ENCODE measurements at places on chromosomes 12 and 14.
A peak's percentile ranks its signal among the peaks of the same experiment; 100 is the strongest.

DNA sequence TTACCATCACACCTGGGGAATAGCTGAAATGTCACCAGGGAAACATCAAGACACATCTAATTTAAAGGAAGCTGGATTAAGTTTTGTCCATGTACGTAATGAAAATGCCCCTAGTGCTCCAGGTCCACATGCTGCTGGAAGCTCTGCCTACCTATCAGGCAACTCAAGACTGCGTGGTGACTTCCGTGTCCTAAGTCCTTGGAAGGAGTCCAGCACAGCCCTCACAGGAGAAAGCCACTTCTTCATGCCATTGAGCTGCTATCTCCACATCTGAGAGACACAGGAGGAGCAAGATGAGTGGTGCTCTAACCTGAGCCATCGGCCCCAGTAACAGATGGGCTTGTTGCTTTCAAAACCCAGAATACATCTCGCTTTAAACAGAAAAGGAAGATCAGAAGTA, 316.4 kb downstream of the DPF3 start:
- DNase-seq: no peak

DNA sequence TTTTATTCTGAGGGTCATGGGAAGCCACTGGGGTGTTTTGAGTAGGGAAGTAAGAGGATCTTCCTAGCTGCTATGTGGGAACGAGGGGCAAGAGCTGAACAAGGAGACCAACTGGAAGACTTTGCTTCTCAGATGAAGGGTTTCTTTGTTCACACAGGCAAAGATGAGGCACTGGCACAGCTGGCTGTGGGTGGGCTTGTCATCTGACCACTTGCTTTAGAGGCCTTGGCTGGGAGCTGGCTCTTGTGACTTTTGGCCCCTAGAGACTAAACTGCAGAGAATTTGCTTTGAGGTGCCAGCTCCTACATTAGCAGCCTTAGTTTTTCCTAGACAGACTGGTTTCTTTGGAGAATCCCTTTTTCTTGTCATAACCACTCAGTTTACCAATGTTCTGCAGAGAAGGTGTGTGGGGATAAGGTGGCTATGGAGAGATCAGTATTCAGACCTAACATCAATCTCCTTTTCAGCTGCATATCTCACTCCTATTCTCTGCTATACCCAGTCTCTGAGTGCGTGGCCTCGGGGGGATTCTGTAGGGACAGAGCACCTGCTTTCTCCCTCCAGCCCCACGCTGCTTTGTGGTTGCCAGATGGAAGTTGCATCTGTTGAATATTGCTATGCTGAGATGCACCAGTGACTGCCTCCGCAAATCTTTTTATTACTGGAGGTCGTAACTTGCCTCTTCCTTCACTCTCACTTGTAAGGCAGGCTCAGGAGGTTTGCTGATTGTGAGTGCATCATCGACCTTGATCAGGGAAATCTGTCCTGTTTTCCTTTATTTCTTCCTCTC, 12.7 kb downstream of the PPP2R5C start:
- peak; percentile 45 for DNase-seq

DNA sequence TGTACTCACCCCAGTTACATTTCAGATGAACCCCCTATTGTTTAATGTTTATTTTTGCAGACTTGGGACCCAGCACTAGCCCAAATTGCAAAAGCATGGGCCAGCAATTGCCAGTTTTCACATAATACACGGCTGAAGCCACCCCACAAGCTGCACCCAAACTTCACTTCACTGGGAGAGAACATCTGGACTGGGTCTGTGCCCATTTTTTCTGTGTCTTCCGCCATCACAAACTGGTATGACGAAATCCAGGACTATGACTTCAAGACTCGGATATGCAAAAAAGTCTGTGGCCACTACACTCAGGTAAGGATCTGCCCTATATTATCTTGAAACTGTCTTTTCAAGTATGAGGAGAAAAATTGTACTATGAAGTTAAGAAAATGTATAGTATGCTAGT, 1.2 kb downstream of the GLIPR1 start:
- no peak for DNase-seq

- DNase-seq: no peak
Measured at GRCh38 chr12:106044773-106045172, 94.0 kb downstream of the NUAK1 start.

GRCh38 chr14:76113691-76114090, 38.0 kb upstream of the GPATCH2L start:
- DNase-seq: no peak

DNA sequence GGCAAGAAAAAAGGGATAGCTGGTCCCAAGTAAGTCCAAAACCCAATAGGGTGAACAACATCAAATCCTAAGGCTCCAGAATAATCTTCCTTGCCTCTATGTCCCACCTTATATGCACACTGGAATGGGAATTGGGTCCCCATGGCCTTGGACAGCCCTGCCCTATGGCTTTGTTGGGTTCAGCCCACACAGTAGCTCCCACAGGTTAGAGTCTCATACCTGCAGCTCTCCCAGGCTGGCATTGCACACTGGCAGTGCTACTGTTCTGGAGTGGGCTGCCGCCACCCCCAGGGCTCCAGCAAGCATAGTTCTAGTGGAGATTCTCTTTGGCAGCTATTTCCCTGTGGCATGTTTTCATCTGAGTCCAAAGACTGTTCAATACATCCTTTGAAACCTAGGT, 352.4 kb upstream of the CLEC14A start:
- DNase-seq: no peak
